ENCODE measurements at places on chromosomes 7 and 10.

DNA sequence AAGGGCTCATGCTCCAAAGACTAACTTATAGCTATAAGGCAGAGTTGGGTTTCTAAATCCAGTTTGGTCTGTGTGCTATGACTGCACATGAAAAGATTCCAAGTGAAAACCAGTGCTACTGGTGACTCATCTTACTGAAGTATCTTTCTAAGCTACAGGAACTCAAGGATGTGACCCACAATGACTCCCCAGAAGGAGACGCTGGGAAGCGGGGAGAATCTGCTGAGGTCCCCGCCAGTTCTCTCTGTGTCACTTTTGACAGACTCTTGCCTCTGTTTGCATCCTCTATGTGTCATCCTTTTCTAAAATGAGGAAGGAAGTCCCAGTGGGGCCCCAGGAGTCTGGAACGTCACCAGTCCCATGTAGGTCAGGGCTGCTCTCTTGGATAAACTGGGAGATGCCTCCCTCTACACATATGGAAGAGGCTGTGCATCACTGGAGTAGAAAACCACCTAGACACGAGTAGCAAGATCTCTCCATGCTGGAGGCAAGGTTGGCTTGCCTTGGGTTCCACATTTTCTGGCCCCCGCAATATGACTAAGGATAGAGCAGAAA lies 28.8 kb upstream of the GPR26 start:
- DNase-seq = no peak

DNA sequence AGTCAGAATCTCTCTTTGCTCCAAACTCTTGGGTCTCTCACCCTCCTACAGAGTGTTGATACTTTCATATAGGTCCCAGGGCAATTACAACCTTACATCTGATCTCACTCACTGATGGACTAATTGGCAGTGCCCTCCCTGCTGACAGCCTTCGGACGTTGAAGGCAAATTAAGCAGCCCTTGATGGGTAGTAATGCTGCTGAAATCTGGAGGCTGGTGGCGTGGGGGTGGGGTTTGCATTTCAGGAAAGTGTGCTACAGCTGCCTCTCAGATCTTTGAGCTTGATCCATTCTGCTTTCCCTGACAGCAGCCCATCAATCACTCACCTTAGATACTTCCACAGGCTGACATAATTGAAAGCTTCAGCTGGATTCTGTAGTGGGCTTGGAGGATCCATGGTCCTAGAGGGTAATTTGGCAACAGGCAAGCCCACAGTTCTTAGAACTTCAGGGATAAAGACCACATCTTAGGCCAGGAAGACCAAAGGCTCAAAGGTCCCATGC lies 349.1 kb upstream of the PODXL start:
- no peak for DNase-seq

DNA sequence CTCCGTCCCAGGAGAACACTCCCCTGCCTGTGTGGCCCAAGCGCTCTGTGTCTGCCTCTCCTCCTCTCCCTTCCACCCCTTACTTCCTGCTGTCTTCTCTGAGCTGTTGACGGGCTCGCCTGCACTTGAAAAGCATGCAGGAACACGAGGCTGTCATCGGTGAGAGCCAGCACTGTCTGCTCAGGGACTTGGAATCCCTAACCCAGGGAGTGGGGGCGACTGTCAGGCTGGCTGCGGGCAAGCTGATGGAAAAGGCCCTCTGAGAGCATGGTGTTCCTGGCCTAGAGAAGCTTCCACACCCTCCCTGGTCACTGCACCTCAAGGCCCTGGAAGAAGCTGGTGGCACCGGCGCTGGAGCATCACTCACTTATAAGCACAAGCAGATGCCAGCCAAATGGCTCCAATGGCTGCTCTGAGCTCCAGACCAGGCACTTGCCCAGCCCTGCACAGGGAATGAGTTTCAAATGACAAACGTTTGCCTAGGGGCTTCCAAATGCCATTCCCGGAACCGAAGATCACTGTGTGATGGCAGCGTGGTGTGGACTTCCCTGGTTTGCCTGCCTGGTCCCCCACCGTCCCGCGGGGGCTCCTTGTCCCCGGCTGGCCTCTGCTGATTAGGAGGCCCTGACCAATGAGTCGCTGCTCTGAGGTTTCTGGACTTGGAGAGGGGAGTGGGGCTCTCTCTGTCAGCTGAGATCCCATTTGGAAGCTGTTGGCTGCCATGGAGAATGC lies 56.7 kb upstream of the EBF3 start:
- no peak for DNase-seq

DNA sequence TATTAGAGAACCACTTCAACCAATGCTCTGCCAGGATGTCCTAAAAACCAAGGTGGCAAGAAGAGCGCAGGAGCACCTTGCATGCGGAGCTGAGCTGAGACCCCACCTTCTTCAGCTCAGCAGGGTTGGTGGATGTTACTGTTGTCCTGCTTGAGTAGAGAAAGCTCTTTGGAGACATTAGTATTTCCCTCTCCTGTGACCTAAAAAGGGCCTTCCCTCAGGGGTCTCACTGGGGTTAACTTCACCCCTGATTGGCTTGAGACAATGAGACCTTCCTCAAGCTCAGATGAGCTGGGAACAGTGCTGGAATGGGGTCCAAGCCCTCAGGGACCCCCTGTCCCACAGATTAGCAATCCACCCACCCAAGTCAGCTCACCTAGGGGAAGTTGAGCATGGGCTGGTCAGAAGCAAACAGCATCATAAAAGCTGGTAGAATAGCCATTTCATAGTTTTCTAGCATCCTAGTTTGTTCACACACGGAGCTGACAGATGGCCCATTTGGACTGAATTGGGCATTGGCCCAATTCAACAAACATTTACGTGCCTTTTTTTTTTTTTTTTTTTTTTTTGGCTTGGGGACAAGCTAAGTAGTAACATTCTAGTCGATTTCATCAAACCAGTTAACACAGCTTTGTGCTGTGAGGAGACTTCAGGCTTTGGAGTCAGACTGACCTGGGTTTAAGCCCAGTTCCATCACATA lies 100.6 kb upstream of the HABP2 start:
- no peak for DNase-seq

DNA sequence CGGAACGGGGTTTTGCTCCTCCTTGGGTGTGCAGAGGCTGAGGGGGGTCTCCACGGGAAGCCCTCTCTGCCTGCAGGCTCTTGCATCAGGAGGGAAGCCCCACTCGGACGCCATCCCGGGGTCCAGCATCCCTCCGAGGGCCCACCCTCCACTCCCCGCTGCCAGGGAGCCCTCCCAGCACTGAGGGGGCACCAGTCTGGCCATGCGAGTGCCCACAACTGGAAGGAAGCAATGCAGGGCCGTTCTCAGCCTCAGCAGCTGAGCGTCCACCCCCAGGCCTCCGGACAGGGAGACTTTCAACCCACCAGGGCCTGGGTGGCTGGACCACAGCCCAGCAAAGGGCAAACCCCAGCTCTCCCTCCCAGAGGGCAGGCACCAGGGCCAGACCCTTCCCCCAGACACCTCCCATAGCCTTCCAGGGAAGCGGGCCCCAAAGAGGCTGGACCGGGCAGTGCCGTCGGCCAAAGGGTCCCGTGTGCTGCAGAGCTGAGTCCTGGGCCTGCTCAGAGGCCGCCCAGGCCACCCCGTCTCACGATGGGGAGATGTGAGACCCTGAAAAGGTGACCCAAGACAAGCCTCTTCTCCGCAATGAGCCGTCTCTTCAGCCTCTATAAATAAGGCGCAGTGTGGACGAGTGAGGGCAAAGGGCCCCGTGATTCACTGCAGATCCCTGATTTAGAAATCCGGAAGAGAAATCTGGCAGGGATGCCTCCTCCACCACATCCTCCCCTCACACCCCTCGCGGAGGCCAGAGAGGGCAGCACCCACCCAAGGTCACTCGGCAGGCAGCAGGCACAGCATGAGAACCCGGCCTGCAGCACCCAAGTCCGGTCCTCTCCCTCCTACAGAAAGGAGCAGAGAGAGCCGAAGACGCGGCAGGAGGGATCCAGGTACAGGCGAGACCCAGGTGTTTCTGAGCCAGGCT lies 81.9 kb upstream of the DNAAF5 start:
- DNase-seq = no peak
